ENCODE measurements at places on chromosomes 3 and 15.

GRCh38 chr3:23859839-23860382 lies 54.2 kb downstream of the UBE2E1 start:
- no peak for DNase-seq

DNA sequence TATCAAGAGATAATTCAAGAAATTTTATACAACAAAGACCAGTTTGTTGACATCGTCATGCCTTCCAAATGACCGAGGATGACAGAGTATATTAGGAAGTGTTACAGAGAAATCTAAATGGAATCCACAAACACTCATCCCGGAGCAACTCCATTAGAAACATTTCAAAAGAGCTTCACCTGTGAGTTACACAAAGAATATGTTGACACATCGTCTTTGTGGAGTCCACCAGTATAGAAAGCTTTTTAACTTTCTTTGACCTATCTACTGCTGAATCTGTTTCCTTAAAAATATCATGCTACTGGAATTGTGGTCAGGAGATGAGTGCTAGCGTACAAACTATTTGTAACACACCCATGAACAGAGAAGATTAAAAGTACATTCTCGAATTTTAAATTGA lies 130.4 kb downstream of the SUCLG2 start:
- no peak for DNase-seq

GRCh38 chr3:14812196-14812790 lies 6.5 kb upstream of the FGD5 start:
- no peak for DNase-seq

GRCh38 chr3:23395115-23395514 lies 192.0 kb downstream of the UBE2E2 start:
- no peak for DNase-seq

GRCh38 chr3:151935446-151935845 lies 62.0 kb downstream of the SUCNR1 start:
- no peak for DNase-seq

- no peak for DNase-seq
Measured at GRCh38 chr15:50740955-50741354, 24.6 kb downstream of the SPPL2A start.

All from CD4-positive, alpha-beta T cell treated with Interleukin-6 at 100 ng/mL for 8 hours (primary cell).